ENCODE measurements at places on chromosomes 3 and 15.

- DNase-seq, result no peak
Observed at GRCh38 chr15:99074446-99074845, 30.4 kb upstream of the SYNM start.

DNA sequence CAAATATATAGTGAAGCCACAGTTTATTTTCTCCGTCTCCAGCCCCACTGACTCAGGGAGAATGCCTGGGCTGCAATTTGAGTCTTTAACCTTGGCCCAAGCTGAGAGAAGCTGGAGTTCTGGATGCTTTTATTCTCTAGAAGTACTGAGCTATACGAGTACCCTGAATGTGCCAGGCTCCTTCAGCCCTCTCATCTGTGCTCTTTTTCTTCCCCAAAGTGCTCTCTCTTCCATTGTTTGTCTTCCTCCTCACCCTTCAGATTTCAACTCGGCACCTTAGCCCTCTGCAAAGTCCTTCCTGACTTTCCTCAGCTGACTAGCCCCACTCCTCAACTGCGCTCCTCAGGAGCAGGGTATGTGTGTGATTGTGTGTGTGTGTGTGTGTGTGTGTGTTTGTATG lies 75.6 kb upstream of the AGBL1 start:
- no peak for DNase-seq

DNA sequence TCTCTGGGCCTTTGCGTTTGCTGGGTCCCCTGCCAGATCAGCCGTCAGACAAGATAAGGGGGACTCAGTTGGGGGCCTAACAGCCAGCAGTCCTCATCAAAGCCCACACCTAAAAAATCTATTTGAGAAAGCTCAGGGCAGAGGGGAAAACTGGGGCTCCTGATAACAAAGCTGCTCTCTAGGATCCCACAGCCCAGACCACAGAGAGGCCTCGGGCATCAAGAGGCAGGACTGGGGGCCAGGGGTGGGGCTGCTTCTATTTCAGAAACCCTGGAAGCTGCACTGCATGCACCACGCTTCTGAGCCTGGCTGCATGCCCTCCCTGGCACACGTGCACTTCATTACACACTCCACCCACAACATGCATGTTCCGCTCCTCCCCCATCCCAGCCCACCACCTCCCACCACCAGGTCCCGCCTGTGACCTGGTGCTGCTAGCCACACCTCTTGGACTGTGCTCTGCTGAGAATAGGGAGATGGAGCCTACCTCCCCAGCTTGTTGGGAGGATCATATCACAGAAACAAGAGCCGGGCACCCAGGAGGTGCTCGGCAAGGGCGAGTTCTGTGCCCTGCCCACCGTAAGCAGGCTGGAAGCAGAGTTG lies 26.6 kb downstream of the FBLN2 start:
- no peak for DNase-seq

- no peak for DNase-seq
Observed at GRCh38 chr3:21531909-21532308, 219.1 kb downstream of the ZNF385D start.

GRCh38 chr15:75025107-75025506 lies 1.7 kb downstream of the PPCDC start:
- no peak for DNase-seq

GRCh38 chr15:51424780-51425179 lies 83.3 kb downstream of the GLDN start:
- no peak for DNase-seq

All from stimulated activated CD8-positive, alpha-beta memory T cell treated with anti-CD3 and anti-CD28 coated beads, Interleukin-7, amount 100 ng/mL, for 4 hours (primary cell).